ENCODE measurements at places on chromosomes 12 and 14.

DNA sequence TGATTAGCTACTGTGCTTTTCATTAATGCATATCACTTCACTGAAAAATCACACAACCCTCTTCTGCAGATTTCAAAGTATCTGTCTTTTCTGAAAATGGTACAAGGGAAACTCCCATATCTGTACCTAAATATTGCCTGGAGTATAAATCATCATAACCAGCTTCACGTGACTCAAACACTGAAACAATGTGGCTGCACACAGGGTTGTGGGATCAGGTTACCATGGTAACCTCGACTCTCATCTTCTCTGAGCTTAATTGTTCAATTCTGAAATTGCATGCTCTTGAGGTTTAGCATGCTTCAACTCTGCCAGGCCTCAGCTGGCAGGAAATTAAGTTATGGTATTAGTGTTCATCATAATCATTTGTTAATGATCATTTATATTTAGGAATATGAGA lies 77.5 kb upstream of the CPSF6 start:
- DNase-seq, result peak; percentile 3

DNA sequence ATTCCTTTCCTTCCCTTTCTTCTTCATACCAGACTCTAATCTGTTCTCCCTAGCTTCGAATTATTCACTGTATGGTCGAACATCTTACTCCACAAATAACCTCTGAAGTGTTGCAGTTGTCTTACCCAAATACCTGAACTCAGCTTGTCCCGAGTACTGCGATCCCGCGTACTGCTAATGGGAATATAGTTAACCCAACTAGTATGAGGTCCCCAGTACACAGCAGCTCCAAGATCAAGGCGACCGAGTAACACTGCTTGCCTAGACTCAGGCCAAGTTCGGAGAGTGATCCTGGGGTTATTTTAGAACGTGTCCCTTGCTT lies 462 bp upstream of the ETNK1 start:
- no peak for DNase-seq

GRCh38 chr12:69898236-69898635 lies 73.2 kb downstream of the MYRFL start:
- DNase-seq, result no peak

- DNase-seq, result no peak
These were observed 35.1 kb downstream of the SVOP start for GRCh38 chr12:108985750-108986149.

- DNase-seq, result no peak
These were observed 7.4 kb upstream of the CCDC88C start for GRCh38 chr14:91424813-91425530.

DNA sequence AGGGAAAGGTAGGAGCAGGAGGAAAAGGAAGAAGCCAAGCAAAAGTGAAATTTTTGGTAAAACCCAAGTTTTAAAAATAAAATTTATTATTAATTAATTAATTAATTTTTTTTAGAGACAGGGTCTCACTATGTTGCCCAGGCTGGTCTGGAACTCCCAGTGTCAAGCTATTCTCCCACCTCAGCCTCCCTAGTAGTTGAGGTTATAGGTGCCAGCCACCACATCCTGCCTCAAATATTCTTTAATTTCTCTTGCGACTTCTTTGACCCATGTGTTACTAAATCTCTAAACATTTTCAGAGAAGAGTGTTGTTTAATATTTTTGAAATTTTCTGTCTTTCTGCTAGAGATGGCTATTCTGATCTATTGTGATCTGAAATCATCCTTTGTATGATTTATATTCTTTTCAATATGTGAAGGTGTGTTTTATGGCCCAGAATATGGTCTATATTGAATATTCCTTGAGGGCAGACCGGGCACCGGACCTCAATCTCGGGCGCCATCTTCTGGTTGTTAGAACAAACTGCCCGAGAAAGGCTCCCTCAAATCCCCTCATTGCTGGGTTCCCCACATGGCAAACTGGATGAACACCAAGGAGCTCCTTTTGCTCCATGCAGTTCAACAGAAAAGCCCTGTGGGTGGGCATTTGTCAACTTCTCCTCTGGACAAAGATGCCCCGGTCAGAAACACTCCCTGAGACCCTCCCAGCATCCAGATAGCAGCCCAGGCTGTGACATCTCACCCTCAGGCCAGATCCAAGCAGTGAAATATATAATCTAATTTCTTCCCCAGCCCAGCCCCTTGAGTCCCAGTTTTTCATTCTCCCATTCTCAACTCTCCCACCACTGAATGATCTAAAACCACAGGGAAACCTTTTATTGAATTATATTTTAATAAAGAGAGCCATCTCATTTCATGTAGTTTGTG lies 110.5 kb downstream of the ASCL4 start:
- DNase-seq, result peak; percentile 77

- no peak for DNase-seq
These were observed 132.1 kb downstream of the ANKS1B start for GRCh38 chr12:99852666-99853065.

DNA sequence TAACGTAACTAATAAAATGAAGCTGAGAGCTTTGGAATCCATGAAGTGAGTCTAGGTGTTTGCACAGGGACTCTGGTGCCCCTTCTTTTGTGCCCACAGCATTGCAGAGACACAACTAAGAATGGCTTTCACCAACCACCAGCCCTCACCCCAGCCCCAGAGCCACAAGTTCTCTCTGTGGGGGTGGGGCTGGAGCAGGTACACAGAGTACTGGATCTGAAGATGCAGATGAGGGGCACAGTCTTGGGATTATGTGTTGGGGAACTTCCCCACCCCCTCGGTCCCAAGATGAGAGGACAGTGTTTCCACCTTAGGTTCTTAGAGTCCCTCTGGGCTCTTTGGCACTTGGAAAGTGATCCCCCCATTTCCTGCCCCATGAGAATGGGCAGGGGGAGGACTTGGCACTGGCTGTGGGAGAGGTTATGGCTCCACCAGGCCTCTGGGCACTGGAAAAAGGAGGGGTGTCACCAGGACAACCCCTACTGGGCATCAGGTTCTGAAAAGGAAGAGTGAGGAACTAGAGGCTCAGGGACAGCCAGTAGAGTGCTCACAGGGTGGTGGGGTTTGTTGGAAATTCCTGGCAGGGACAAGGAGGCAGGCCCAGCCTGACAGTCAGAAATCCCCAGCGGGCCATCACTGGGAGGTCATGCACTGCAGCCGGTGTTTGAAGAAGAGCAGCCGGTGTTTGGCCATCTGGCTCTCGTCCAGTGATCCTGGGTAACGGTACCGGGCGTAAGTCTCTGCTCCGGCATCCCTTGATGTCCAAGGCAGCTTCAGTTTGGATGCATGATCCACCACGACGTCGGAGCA lies 6.7 kb downstream of the B4GALNT1 start:
- no peak for DNase-seq

GRCh38 chr12:51424662-51425539 lies at the start of gene SLC4A8:
Gene SLC4A8, plus strand, starts transcription at chr12:51424831. Its CDS starts 157 bp downstream, at chr12:51424988.
- peak; percentile 87 for DNase-seq

DNA sequence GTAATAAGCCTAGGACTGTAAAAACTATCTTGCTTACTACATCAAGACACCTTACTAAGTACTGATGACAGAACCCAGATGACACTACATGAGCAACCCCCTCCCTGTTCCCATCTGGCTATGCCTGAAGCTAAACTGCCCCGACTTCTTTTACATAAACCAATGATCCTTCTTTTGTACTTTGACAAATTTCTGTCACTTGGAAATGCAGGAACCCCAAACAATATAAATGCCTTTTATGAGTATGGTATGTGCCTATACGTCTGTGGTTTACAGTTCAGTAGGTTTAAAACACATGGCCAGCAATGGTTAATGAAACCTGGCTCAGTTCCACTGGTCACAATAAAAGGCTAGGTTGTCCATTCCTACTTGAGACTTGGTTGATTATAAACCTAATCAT lies 6.1 kb downstream of the SYCP3 start:
- DNase-seq, result no peak

DNA sequence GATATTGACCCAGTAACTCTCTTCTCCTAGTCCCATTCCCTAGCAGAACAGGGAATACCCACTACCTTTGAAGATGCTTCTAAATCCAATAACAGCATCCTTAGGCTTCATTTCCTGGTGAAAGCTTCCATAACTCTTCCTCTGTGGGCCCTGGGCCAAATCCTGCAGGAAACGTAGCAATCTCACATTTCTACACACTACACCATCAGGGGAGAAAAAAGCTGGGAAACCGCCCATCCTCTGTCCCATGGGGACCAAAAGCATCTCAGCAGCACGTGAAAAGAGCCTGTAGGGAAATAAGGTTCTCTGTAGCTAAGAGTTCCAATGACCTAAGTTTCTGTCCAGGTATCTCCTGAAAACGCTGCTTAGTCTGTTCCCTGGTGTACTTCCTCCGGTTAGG lies 340.2 kb downstream of the DPF3 start:
- DNase-seq, result no peak

- no peak for DNase-seq
These were observed 174.3 kb upstream of the KRR1 start for GRCh38 chr12:75685617-75686225.

DNA sequence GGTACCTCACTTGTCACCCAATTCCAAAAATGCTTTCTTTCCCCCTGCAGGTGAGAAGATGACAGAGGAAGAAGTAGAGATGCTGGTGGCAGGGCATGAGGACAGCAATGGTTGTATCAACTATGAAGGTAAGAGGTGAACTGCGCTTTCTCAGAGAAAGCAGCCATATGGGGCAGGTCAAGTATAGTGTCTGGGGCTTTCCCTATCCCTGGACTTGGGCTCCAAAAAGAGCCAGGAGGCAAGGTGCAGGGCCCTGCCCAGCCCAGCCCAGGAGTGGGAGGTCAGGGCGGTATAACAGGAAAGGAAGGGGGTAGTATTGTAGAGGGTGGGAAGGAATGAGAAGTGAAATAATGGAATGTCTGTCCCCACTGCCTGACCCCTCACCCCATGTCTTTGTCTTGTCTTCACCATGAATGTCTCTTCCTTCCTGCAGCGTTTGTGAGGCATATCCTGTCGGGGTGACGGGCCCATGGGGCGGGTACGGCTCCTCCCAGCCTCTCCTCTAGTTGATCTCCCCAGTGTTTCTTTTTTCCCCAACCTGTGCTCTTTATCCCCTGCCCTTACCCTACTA lies 2.1 kb downstream of the MYL6 start:
- no peak for DNase-seq

GRCh38 chr14:87214558-87214957 lies 778.4 kb downstream of the GALC start:
- DNase-seq, result no peak

GRCh38 chr12:120230326-120230973 lies 29.5 kb upstream of the RPLP0 start:
- DNase-seq, result no peak

DNA sequence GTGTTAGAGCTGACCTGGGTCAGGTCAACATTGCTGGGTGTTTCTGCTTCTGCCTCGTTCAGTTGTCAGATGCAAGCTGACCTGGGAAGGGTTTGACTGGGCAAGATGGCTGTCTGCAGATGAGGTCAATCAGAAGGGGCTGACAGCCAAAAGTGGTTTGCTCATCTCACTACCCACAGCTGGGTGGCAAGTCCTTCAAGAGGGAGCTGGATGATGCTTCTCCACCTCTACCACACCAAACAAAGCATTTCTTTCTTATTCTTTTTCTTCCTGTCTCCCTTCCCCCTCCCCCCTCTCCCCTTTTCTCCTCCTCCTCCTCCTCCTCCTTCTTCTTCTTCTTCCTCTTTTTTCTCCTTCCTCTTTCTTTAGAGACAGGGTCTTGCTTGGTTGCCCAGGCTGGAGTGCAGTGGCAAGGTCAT lies 268.2 kb upstream of the PLEKHG7 start:
- no peak for DNase-seq

DNA sequence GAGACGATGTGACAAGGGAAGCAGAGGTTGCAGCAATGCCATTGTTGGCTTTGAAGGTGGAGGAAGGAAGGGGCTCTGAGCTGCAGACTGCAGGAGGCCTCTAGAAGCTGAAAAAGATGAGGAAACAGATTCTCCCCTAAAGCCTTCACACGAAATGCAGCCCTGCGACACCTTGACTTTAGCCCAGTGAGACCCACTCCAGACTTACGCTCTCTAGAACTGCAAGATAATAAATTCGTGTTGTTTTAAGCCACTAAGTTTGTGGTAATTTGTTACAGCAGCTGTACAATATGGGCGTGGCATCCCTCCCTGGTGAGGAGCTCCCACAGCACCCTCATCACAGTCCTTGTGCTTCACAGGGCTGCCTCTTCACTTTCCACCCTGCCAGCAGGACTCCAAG lies 53.2 kb downstream of the GOLGA5 start:
- DNase-seq, result peak; percentile 13

- DNase-seq, result no peak
These were observed 87.3 kb upstream of the E2F7 start for GRCh38 chr12:77152623-77153193.

- no peak for DNase-seq
These were observed 51.2 kb upstream of the CERS5 start for GRCh38 chr12:50218386-50218785.

DNA sequence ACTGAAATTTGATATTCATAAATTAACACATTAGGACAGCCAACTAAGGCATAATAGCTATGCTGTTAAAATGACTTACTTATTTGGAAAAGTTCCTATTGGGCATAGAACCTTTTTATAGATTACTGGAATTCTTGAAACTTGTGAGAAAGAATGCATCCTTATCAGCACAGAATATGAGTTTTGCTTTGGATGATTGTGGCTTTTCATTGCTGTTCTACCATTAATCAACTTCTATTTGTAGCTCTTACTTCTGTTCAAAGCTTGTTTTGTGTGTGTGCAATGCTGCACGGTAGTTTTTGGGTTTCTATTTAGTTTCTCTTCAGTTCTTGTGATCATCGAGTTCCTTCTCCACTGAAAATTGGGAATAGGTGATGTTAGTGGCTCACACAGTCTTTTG lies 152.4 kb upstream of the PELI2 start:
- DNase-seq, result no peak

GRCh38 chr12:90548595-90548994 lies 406.4 kb downstream of the CCER1 start:
- no peak for DNase-seq

DNA sequence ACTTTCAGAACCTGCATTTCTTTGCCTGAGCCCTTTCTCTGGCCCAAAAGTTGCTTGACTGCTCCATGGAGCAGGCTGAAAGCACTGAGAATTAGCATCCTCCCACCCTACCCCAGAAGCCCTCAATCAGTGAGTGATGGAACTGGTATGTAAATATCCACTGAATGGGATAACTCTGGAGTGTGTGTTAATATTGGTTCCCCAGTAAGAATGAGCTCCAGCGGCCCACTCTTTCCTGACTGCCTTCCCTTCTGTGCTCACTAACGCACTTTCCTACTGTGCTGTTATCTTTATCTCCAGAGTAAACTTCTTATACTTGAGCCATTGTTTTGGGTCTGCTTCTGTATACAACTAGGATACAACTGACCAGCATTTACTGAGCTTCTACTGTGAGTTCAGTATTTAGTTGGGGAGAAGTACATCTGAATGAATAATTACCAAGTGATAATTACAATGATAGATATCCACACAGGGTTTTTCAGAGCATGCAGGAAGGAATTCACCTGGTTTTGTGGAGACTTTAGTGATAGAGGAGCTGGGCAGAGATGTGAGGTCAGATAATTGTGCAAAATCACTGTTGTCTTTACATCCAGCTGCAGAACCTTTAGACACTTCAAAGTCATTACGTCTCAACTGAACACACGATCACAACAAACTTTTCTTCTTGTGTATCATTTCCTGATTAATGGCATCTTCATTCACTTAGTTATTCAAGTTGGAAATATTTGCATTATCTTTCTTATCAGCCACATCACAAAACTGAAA lies 149.2 kb upstream of the BTG1 start:
- no peak for DNase-seq

- DNase-seq, result no peak
These were observed 224.7 kb upstream of the EGLN3 start for GRCh38 chr14:34175574-34175973.

GRCh38 chr12:57729321-57729844 lies 9.2 kb downstream of the AGAP2 start:
- DNase-seq, result no peak

- no peak for DNase-seq
These were observed 288.1 kb downstream of the DUSP6 start for GRCh38 chr12:89064151-89064550.

Data from hematopoietic multipotent progenitor cell (in vitro differentiated cells).